ENCODE measurements at places on chromosomes 1 and 21. TPM values are rescaled to one million over a fixed set of nuclear protein-coding genes. Genes with fewer than 3 reads are reported as not detected.

Gene SLFNL1
- total RNA-seq: 0.08 TPM

Gene HSD11B1
- 0.36 TPM for total RNA-seq

Gene LHX8
- total RNA-seq: not detected

DNA sequence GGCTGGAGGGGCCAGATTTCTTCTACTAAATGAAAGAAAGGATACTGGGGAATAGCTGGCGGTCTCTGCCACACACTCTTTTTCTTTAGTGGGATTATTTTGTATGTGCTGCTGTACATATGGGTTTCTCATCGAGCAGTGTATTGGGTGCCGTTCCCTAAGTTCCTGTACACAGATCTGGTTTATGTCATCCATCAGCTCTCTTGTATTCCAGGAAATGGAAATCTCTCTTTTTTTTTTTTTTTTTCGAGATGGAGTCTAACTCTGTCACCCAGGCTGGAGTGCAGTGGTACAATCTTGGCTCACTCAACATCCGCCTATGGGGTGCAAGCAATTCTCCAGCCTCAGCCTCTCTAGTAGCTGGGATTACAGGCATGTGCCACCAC is 27.0 kb upstream of the NID1 start:
- no peak overlapping the region for H3K27ac ChIP-seq
- H3K27me3 ChIP-seq: peaks cover 34% of the 10 kb centered on the region

DNA sequence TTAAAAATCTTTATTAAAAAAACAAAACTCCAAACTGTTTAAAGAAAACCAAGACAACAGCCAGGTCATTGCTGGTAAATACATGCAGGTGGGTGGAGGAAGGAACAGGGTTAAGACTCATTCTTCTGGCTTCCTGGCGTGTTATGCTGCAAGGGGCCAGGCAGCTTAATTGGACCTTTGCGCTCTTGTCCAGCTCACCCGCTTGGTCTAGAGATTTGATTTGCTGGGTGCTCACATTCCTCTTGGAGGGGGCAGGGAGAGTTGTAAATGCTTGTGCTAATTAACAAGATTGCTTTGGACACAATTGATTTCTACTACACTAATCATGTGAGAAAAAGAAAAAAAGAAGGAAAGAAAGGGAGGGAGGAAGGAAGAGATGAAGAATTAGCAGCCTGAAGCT is 10.5 kb downstream of the CEP104 start:
- no peak overlapping the region for H3K27ac ChIP-seq
- no peak for DNase-seq
- no peaks in the 10 kb centered on the region for H3K4me1 ChIP-seq
- H3K36me3 ChIP-seq: peaks cover 15% of the 10 kb centered on the region
- no peak overlapping the region for H3K4me3 ChIP-seq

GRCh38 chr1:87362834-87363426 is 34.2 kb downstream of the LMO4 start:
- H3K4me1 ChIP-seq: no peaks in the 10 kb centered on the region
- peaks cover 3% of the 10 kb centered on the region for H3K27me3 ChIP-seq
- DNase-seq: no peak
- H3K36me3 ChIP-seq: peaks cover 15% of the 10 kb centered on the region
- no peak overlapping the region for H3K4me3 ChIP-seq

DNA sequence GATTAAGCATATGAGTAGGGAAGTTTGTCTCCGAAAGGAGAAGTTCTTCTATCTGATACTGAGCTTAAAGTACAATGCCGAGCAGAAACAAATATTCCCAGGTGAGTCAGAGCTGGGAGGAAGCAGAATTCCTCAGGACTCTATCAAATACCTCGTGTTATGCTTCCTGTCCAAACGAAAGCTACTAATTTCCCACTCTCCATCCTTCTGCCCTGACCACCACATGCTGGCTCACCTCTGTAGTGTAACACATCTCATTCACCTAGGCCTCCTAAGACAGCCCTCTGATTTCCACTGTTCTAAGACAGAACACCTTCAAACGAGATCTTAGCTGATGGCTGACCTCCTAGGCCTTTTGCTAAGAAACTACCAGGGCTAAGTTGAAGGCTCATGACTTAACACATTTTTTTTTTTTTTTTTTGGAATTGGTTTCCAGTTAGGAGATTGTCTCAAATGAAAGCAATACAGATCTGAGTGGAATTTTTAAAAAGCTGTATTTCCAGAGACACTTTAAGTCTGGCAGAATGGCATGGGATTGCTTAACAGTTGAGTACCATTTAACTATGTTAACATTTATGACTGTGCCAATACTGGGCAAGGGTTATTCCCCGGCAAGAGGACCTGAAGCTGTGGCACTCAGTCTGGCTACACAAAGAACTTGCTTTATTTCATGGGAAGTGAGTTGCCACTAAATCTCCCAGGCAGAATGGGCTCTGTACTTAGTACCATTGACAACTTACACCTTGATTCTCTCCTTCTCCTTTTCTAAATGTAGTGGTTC is 583.4 kb downstream of the DPYD start:
- no peak overlapping the region for H3K4me3 ChIP-seq
- peaks cover 2% of the 10 kb centered on the region for H3K36me3 ChIP-seq

DNA sequence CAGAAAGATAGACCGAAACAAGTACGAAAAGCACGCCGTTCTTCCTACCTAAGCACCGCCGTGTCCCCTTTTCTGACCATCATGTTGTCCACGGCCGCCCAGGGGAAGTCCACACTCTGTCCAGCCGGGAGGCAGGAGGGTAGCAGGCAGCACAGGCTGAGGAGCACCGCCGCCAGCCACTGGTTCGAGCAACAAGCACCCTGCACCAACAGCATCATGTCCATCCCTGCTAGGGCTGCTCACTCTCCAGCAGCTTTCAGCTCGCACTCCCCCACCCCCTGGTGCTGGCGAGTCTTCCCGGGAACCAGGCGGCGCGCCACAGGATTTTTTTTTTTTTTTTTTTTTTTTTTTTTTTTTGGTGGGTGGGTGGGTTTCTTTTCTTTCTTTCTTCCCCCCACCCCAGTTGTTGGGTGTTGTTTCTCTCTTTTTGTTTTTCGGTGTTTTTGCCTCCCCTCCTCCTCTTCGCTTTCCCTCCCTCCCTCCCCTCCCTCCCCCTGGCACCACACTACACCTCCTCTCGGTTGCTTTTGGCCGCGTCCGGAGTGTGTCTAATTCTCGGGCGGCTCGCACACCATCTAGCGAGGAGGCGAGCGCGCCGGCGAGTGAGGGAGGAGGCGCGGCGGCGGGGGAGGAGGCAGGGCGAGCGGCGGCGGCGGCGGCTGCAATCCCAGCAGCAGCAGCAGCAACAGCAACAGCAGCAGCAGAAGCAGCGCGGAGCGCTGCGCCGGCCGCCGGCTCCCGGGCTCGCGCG is at the start of gene NEGR1:
NEGR1 (minus strand) TSS at position 269 of the 751 bp plus-strand sequence.
- peaks cover 38% of the 10 kb centered on the region for H3K27me3 ChIP-seq
- H3K4me3 ChIP-seq: peak within 1 kb of the TSS; percentile 68
- H3K27ac ChIP-seq: peak within 1 kb of the TSS; percentile 42
- peaks cover 20% of the 10 kb centered on the region for H3K4me1 ChIP-seq
- DNase-seq: peak; percentile 83
